ENCODE measurements at places on chromosomes 2 and 18. TPM values are rescaled to one million over a fixed set of nuclear protein-coding genes. Genes with fewer than 3 reads are reported as not detected.
A peak's percentile ranks its signal among the peaks of the same experiment; 100 is the strongest.

- no peaks in the 10 kb centered on the region for H3K27me3 ChIP-seq
- H3K36me3 ChIP-seq, result peaks cover 16% of the 10 kb centered on the region
- H3K27ac ChIP-seq, result no peak overlapping the region
- H3K4me3 ChIP-seq, result no peak overlapping the region
- DNase-seq, result no peak
- H3K4me1 ChIP-seq, result peaks cover 20% of the 10 kb centered on the region
Observed at GRCh38 chr2:131058214-131058843, 34.9 kb downstream of the FAM168B start.

- peaks cover 6% of the 10 kb centered on the region for H3K4me1 ChIP-seq
- peak overlapping the region; percentile 42 for H3K4me3 ChIP-seq
- peak; percentile 85 for DNase-seq
- H3K36me3 ChIP-seq, result no peaks in the 10 kb centered on the region
- H3K27me3 ChIP-seq, result no peaks in the 10 kb centered on the region
- peak overlapping the region; percentile 64 for H3K27ac ChIP-seq
Observed at GRCh38 chr2:74002505-74003421, 18.1 kb downstream of the TET3 start.

Gene NBAS
- 34.8 TPM for total RNA-seq

- H3K4me3 ChIP-seq, result no peak overlapping the region
- H3K27me3 ChIP-seq, result no peaks in the 10 kb centered on the region
- H3K27ac ChIP-seq, result no peak overlapping the region
- no peaks in the 10 kb centered on the region for H3K4me1 ChIP-seq
- DNase-seq, result no peak
Observed at GRCh38 chr2:49189512-49190225, 35.4 kb upstream of the FSHR start.

Gene IL36G
- total RNA-seq, result 2.8 TPM

Gene TNFAIP6
- total RNA-seq, result not detected

Gene LIMS1
- total RNA-seq, result 41.0 TPM

- peak; percentile 54 for DNase-seq
- no peaks in the 10 kb centered on the region for H3K36me3 ChIP-seq
- H3K4me3 ChIP-seq, result no peak overlapping the region
Observed at GRCh38 chr2:240913810-240914644, 7.9 kb downstream of the CROCC2 start.

Gene LRRTM4
- total RNA-seq, result not detected

DNA sequence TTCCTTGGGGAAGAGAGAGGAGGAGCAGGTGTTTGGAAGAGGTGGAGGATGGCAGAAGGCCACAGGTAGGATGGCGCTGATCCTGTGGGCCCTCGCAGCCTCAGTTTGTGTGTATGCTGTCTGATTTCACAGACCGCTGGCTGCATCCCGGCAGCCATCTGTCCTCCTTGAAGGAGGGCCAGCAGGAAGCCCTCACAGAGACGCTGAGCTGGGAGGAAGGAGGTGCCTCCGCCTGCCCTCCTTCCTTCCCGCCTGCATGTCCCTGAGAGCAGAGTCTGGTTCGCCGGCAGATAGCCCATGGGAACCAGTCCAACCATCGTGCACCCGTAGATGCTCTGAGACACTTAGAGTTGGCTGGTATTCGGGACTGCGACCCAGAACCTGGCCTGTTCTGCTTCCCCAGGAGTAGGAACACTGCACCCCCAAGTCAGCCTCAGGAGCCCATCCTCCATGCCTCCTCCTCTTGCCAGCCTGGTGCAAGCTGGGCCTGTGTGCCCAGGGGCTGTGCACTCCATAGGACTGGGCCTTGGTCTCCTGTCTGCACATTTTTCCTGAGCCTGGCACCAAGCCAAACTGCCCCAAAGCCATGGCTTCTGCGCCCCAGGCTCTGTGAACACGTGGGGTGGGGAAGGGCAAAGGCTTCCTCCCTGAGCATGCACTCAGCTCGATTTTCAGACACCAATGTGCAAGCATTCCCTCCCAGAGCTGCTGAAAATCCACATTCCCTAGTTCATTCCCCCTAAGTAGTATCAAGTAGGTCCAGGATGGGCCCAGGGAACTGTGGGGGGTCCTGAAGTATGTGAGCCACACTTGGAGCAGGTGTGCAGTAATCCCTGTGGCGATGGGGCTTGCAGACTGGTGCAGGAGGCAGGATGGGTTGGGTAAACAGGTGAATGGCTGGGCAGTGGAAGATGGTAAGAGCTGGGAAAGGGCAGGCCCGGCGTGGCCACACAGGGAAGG lies 115.6 kb downstream of the SEPTIN10 start:
- peak overlapping the region; percentile 30 for H3K27ac ChIP-seq
- H3K27me3 ChIP-seq, result no peaks in the 10 kb centered on the region
- DNase-seq, result no peak
- no peaks in the 10 kb centered on the region for H3K36me3 ChIP-seq
- peaks cover 17% of the 10 kb centered on the region for H3K4me1 ChIP-seq

- H3K36me3 ChIP-seq, result no peaks in the 10 kb centered on the region
- H3K27me3 ChIP-seq, result no peaks in the 10 kb centered on the region
- peak overlapping the region; percentile 95 for H3K27ac ChIP-seq
- no peak overlapping the region for H3K4me3 ChIP-seq
Observed at GRCh38 chr18:77127769-77128671, 4.6 kb downstream of the MBP start.

DNA sequence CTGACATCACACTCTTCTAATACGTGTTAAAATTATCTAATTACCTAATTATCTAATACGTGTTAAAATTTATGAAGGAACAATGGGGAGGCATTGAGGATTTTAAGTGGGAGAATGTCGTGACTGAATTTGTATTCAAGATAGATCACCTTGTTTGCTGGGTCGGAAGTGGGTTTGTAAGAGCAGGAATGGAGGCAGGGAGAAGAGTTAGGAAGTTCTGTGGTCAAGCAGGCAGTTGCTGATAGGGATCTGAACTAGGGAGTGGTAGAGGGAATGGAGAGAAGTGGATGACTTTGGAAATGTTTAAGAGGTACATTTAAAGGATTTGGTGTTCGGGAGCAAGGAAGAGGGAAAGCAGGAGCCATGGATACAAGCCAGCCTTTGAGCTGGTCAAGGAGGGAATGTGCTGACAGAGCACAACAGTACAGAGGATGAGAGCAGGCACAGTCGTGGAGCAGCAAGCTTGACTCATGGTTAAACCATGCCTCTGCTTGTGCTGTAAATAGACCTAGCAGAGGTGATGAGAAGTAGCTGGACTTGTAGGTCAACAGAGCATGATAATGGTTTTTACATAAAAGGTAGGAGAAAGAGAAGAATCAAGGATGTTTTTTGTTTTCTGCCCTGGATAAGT lies 16.2 kb downstream of the IL18RAP start:
- H3K36me3 ChIP-seq, result no peaks in the 10 kb centered on the region
- H3K27ac ChIP-seq, result no peak overlapping the region
- no peak overlapping the region for H3K4me3 ChIP-seq
- no peak for DNase-seq
- H3K4me1 ChIP-seq, result no peaks in the 10 kb centered on the region
- no peaks in the 10 kb centered on the region for H3K27me3 ChIP-seq

Gene WDR54
- total RNA-seq, result 2.3 TPM

DNA sequence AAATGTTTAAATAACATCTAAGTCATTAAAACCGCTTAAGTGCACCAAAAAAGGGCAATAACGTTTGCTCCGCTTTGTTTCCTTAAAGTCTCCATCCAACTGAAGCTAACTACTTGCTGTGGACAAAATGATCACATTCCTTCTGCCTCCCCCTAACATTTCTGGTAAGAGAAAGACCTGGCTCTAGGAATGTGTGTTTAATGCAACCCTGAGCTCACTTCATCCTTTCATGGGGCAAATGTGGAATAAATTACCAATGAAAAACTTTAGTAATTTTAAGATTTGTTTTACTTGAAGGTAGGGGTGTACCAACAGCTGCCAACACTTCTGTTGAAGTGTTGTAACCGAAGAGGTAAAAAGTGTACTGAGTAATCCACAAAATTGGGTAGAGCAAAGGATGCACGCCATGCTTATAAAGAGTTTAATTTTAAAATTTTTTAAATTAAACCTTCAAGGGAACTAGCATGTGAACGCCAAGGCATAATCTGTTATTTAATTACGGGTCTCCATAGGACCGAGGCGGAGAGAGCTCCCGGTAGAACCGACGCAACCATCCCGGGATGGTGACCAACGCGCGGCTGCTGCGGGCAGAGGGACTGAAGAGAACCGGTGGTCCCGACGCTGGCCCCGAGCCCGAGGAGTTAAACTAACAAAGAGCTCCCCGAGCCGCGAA lies 1.1 kb downstream of the HNRNPLL start:
- H3K27ac ChIP-seq, result peak overlapping the region; percentile 98
- H3K4me1 ChIP-seq, result peaks cover 26% of the 10 kb centered on the region
- H3K27me3 ChIP-seq, result no peaks in the 10 kb centered on the region

DNA sequence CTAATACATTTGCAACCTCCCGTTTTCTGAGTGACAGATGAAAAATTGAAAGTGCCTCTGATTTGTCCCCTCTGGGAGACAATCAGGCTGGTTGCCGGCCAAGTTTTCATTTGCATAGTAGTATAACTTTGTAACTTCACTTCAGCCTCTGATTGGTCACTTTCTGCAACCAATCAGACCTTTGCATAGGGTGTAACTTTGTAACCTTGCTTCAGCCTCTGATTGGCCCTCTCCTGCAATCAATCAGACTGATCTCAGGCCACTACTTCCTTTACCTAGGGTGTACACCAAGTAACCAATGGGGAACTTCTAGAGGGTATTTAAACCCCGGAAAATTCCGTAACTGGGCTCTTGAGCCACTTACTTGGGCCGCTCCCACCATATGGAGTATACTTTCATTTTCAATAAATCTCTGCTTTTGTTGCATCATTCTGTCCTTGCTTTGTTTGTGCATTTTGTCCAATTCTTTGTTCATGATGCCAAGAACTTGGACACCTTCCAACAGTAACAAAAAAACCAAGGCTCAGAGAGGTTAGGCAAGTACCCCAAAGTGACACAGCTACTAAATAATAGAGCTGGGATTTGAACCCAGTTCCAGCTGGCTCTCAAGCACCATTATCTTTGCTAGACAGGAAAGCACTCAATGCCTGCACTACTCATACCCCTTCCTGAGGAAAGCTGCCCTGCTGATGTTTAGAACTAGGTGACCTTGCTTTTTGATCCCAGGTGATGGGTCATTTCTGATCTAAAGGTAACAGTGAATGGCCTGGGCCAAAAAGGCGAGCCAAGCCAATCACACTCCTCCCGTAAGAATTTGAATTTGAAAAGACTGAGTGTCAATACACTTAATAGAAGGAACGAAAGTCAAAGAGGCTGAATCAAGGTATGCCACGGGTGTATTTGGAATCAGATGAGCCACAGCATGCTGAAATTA lies 10.9 kb upstream of the MYOM1 start:
- DNase-seq, result peak; percentile 52
- no peak overlapping the region for H3K4me3 ChIP-seq
- no peaks in the 10 kb centered on the region for H3K36me3 ChIP-seq
- no peak overlapping the region for H3K27ac ChIP-seq
- H3K4me1 ChIP-seq, result peaks cover 17% of the 10 kb centered on the region

DNA sequence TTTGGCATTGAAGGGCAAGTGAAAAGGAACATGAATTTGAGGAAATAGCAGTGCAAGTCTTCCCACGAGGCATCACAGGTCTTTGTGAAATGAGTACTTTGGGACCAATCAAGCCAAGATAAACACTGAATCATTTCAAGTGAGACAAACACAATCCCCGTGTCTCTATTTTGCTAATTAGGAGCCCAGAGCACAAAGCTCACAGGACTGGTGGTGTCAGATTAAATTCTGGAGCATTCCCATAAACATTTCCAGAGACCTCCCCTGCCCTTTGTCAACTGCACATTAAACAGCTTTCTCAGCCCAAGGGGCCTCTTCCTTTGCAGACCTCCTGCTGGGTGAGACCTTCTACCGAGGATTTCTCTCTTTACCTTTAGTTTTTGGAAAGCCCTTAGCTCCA lies 50.7 kb downstream of the DAPL1 start:
- no peaks in the 10 kb centered on the region for H3K36me3 ChIP-seq
- peaks cover 5% of the 10 kb centered on the region for H3K4me1 ChIP-seq
- H3K27ac ChIP-seq, result no peak overlapping the region
- no peaks in the 10 kb centered on the region for H3K27me3 ChIP-seq
- no peak overlapping the region for H3K4me3 ChIP-seq

GRCh38 chr2:216425008-216425787 lies 12.9 kb downstream of the SMARCAL1 start:
- H3K27me3 ChIP-seq, result no peaks in the 10 kb centered on the region
- no peaks in the 10 kb centered on the region for H3K4me1 ChIP-seq
- no peak overlapping the region for H3K27ac ChIP-seq
- no peak for DNase-seq
- peaks cover 71% of the 10 kb centered on the region for H3K36me3 ChIP-seq
